ENCODE measurements at places on chromosomes 11 and 22.

- DNase-seq, result peak; percentile 74
These were observed 36.1 kb upstream of the SCN3B start for GRCh38 chr11:123690485-123690884.

GRCh38 chr22:23215294-23216241 lies 35.3 kb downstream of the BCR start:
- peak; percentile 57 for DNase-seq

DNA sequence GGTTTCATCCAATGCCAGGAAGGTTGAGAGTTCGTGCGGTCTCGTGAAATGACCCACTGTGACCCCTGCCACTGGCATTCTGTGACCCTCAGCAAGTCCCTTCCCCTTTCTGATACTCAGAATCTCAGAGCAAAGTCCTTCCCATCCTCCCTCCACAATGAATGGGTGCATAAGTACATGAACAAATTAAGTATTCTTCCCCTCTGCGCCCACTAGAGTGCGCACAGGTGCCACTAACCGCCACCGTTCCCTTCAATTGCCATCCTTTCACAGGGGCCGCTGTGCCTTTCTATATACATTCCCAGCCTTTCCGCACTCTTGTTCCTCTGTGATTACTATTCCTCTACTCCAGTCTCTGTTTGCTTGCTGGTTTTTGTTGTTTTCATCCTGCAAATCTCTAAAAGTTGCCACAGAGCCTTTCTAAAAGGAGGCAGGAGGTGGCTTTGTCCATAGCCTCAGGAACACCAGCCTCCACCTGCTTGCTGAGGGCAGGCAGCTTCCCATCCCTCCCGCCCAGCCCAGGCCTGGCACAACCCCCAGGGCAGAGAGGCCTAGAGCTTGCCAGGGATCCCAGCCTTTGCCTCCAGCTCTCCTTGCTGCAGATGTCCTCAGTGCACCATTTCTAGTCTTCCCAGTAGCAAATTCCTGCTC lies 6.7 kb upstream of the AP1B1 start:
- DNase-seq, result peak; percentile 42

DNA sequence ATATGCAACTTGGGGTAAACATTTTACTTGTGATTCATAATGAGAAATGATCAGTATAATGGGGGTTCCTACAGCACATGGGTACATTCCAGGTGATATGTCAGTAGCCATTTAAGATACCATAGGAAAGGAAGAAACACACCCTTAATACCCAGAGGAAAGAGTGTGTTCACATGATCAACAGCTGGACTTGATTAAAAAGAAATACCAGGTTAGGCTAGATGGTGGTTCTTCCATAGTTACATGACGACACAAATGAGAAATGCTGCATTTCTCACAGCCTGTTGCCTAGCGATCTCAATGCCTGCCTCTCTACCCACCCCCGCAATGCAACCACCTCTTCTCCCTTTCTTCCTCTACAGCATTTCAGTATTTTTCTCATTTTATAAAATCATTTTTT lies 96.8 kb downstream of the TTC28 start:
- no peak for DNase-seq

GRCh38 chr22:49807780-49808708 lies 19.6 kb downstream of the BRD1 start:
- no peak for DNase-seq

DNA sequence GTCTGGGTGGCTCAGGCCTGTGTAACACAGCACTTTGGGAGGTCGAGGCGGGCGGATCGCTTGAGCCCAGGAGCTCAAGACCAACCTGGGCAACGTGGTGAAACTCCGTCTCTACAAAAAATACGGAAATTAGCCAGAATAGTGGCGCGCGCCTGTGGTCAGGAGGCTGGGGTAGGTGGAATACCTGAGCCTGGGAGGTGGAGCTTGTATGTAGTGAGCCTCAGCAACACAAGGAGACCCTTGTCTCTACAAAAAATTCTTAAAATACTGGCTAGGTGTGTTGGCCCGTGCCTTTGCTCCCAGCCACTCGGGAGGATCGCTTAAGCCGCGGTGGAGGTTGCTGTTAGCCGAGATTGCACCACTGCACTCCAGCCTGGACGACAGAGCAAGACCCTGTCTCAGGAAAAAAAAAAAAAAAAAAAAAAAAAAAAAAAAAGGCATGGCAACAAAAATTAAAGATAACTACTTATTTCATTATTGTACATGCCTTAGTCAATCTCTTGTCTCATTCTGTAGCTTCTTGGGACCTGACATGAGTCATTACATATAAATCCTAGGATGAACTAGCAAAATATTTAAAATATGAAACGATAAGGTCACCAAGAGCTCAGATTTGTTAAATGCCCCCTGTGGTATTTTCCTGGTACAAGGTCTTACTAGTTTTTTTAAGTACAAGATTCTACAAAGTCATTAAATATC lies 1.1 kb downstream of the TAF1D start:
- no peak for DNase-seq

DNA sequence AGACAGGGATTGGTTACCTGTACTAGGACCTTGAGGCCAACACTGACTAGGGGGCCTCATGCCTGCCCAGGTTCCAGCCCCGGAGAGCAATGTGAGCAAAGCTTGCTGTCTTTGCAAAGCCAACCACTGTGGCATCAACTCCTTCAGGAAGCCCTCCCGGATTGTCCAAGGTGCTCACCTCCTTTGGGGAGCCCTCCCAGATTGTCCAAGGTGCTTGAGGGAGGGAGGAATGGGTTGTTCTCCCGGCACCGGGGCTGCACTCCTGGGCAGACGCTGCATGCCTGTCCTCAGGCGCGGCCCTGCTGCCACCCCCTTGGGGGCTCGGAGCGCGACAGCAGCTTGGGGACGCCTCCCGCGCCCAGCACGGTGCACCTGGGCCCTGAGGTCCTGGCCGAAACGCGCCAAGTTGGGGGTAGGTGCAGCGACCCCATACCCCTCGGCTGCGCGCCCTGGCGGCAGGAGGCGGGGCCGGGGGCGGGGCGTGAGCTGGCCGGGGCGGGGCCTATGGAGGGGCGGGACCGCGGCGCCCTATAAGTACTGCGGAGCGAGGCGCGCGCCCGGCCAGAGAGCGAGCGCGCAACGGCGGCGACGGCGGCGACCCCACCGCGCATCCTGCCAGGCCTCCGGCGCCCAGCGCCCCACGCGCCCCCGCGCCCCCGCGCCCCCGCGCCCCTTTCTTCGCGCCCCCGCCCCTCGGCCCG lies at the start of gene CD81:
Gene CD81, plus strand, starts transcription at position 560 of the 701 bp plus-strand sequence. CDS start 240 bp downstream, outside the sequence.
- peak; percentile 61 for DNase-seq

DNA sequence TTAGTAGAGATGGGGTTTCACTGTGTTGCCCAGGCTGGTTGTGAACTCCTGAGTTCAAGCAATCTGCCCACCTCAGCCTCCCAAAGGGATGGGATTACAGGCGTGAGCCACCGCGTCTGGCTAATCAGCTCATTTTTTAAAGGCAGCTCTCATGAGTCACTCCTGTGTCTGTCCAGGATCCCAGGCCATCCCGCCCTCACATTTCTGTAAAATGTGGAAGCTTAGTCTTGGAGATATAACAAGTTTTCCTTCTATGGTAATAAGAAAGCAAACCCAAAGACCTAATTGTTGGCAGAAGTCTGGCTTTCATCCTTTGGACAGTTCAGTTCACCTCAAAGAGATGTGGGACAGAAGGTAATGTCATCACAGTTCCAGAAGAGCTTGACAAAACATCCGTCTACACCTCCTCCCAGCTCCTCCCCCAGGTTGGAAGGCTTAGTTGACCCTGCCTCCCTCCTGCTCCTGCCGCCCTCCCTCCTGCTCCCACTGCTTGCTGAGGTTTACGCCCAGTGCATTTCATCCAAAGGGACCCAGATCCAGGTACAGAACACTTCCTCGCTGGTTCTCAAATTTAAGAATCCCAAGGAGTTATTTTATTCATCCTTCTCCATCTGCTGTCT lies 6.4 kb downstream of the DRD2 start:
- no peak for DNase-seq

DNA sequence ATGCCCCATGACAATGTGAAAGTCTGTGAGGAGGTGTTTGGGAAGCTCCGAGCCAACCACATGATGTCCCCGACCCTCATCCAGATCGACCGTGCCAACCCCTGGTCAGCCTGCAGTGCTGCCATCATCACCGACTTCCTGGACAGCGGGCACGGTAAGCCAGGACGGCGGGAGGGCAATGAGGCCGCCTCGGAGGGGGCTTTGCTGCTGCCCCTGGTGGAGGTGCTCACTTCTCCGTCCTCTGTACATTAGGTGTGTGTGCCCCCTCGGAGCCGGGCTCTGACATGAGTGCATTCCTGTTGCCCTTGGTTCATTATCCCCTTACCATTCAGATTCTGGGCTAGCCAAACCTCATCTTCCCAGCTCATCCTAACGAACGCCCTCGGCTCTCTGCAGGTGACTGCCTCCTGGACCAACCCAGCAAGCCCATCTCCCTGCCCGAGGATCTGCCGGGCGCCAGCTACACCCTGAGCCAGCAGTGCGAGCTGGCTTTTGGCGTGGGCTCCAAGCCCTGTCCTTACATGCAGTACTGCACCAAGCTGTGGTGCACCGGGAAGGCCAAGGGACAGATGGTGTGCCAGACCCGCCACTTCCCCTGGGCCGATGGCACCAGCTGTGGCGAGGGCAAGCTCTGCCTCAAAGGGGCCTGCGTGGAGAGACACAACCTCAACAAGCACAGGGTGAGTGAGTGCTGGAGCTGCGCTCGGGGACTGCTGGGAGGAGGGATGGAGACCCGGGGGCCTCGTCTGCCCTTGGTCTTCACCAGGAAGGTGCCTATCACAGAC lies 13.8 kb downstream of the ADAMTS15 start:
- no peak for DNase-seq

Data from RWPE1 (cell line).